Stimulated activated CD4-positive, alpha-beta T cell treated with anti-CD3 and anti-CD28 coated beads, Interleukin-12 subunit alpha, Interleukin-12 subunit beta, amount 100 ng/mL, for 24 hours (primary cell): ENCODE measurements at places on chromosomes 16 and 17.

GRCh38 chr17:13575922-13576419, 25.8 kb downstream of the HS3ST3A1 start:
- DNase-seq, result no peak

DNA sequence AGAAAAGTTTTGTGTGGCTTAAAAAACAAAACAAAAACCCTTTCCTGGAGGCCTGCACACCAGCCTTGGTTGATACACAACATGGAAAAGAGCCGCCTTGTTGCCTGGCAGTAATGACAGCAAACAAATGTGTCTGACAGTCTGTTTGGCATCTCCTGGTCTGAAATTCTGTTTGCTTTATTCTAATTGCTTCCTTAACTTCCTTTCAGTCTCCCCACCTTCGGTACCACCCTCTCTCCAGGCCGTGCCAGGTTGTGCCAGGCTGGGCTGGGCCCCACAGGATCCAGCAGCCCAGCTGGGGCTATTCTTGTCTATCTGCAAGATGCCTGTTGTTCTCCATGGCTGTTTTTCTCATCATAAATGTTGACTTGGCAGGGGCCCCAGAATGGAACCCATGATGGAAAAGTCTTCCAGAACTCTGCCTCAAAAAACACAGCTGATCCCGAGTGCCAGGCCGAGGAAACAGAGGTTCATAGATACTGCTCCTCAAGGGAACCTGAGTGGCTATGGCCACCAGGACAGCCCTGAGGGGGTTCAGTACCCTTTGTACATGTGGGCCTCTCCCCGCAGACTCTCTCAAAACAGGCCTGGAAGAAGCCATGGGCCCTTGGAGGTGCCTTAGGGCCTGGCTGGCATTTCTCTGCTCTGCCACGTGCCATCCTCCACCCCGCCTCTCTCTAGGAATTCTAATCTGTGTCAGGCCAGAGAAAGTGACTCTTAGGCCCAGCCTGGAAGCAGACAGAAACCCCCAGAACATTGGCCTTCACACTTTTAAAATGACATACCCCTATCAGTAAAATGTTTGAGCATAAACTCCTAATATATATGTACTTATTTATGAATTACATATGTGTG, 50.5 kb downstream of the YPEL2 start:
- no peak for DNase-seq

DNA sequence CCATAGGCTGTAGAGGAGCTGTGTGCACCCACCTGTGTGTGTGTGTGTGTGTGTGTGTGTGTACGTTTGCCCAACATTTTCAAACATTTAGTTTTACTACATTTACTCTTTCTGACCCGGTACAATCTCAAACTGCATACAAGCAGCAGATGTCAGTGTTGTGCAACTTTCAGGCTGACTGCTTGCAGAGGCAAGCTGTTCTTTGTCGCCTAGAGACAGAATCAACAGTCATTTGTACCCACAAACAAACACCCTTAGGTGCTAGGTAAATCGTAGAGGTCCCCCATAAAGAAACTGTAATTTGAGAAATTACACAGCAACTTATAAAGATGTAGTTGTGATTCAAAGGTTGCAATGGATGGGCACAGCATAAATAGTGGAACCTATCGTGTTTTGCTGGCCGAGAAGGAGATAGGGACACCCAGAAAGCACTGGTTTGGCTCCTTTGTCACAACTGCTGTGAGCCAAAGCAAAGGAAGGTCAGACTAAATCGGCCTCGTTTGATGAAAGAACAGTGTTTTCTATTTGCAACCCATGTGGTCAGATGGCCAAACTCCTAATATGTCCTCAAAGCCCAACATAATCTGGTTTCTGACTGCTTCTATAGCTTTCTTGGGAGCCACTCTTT, 478.4 kb downstream of the TOX3 start:
- no peak for DNase-seq

DNA sequence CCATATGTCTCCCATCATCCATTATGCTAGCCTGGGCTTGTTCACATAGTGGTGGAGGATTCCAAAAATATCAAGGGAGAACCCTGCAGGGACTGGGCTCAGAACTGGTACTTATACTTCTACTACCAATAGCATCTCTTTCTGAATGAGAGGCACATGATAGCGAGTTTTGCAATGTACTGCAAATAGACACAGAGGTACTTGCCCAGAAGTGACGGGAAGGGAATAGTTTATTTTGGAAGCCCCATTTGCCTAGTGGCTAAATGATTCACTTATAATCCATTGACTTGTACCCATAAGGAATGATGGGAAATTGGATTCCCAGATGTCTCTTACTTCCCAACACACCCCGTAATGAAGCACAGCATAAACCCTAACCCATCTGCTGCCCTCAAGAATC, 124.8 kb upstream of the ERCC4 start:
- no peak for DNase-seq

GRCh38 chr16:27286451-27286850, 17.9 kb upstream of the NSMCE1 start:
- no peak for DNase-seq

DNA sequence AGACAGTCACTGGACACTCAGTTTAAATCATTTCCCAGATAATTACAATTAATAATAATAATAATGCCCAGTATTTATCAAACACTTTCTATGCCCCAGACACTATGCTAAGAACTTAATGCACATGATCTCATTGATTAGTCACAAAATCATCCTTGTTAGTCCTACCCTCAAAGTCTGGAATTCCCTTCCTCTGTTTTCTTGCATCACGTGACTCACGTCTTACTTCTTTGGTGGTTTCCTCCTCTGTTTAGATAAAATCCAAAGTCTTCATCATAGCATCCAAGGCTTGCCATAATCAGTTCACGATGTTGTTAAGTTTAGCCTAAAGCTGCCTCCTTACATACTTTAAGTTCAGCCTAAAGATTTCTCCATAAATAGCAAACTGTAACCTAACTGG, 471.9 kb downstream of the PMP22 start:
- DNase-seq, result no peak

DNA sequence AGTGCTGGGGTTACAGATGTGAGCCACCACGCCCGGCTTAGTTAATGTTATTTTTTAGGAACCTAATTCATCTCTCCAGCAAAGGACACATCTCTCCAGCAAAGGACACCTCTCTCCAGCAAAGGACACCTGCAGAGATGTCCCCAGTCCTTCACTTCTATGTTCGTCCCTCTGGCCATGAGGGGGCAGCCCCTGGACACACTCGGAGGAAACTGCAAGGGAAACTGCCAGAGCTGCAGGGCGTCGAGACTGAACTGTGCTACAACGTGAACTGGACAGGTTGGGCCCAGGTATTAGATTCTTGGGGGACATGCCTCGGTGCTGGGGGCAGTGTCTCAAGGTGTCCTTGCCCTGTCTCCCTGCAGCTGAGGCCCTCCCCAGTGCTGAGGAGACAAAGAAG, 4.7 kb downstream of the PFAS start:
- DNase-seq, result no peak
